Cardiac septum (tissue), 1 donor: ENCODE measurements at places on chromosomes 7 and 10.
A peak's percentile ranks its signal among the peaks of the same experiment; 100 is the strongest.

DNA sequence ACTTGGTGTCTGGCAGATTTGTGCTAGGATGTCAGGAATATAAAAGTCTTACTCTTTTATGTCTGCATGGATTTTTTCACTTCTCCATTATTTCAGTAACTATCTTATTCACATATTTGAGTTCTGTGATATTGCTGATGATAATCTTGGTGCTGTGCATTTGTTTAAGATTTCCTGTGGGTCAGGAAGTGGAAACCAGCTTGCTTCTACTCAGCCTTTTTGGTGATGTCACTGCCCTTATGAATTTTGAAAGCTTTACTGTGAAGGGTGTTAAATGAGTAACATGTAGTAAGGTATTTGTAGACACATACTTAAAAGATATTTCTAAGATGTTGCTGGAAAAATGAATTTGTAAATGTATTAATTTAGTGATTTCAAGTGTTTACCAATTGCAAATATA, 69.5 kb upstream of the VOPP1 start:
- no peak for DNase-seq

DNA sequence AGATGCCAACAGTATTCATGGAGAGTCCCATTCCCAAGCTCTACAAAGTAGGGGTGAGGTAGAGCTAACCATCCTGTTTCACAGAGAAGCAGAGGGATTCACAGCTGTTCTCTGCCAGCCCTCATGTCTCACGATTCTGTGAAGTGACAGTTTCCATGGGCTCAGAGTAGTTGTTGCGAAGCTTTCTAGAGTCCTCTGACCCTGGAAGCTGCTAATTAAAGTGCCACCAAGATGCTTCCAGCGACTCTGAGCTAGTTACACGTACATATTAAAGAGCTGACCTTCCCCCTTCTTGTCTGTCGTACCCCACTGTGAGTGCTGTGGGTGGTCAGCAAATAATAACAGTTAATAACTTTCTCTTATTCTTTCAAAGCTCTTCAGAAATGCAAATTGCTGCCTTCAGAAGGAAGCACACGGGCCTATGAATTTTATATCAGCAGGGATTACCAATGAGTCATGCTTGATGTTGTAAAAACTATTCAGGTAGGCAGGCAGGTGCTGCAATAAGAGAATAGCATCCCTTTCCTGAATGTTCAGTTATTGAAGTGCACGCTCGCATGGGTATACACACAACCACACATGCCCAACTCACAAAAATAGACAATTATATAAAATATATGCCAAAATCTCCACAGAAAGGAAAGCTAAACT, 34.1 kb downstream of the DNAJB9 start:
- no peak for DNase-seq

DNA sequence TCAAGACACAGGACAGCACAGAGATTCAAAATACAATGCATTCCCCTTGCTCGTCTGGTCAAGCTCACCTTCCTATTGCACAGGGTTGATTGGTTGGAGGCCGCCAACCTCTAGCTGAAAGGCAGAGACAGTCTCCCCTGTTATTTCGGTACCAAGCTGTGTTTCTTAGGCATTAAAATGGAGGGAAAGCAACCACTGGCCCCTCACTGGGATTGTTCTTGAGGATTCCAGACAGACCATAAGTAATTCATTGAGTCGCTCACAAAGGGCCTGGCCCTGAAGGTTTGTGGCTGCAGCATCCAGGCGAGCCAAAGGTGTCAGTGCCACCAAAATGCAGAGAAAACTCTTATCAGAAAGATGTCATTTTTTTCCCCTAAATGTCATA, 81.2 kb downstream of the PARP12 start:
- DNase-seq, result no peak

DNA sequence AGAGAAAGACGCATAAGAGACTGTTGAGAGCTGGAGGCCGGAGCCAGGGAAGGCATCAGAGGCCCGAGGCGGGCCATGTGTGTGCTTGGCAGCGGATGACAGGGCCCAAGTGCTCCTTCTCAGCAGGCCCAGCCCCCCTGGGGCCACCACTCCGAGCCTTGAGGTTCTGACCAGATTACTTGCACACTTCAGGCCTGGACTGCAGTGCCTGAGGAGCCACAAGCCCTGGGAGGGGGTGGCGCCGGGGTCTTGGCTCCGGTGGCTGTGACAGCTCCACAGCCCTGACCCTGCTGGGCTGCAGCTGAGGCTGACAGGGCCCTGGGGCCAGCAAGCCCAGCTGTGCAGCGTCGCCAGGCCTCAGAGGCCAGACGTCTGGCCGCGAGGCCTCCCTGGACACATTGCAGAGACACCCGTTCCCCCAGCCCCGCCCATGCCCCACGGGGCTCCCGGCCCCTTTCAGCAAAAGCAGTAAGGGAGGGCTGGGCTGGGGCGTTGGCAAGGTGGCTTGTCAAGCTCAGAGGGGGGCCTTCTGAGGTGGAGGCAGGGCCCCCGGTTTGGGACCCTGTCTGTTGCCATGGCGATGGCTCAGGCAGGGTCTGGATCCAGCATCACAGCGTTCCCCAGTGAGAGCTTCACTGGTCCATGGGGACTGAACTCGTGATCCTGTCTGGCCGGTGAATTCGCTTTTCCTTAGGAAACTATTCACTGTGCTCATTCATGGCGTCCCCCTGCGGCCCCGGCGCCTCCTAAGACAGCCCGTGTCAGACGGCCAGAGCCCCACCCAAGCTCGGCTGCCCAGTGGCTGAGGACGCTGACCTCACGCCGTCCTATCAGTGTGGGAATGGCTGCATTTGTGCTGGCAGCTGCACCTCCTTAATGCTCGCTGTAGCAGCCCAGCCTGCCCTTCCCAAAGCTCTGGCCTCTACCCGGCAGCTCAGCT, 5.7 kb downstream of the ELN start:
- no peak for DNase-seq

DNA sequence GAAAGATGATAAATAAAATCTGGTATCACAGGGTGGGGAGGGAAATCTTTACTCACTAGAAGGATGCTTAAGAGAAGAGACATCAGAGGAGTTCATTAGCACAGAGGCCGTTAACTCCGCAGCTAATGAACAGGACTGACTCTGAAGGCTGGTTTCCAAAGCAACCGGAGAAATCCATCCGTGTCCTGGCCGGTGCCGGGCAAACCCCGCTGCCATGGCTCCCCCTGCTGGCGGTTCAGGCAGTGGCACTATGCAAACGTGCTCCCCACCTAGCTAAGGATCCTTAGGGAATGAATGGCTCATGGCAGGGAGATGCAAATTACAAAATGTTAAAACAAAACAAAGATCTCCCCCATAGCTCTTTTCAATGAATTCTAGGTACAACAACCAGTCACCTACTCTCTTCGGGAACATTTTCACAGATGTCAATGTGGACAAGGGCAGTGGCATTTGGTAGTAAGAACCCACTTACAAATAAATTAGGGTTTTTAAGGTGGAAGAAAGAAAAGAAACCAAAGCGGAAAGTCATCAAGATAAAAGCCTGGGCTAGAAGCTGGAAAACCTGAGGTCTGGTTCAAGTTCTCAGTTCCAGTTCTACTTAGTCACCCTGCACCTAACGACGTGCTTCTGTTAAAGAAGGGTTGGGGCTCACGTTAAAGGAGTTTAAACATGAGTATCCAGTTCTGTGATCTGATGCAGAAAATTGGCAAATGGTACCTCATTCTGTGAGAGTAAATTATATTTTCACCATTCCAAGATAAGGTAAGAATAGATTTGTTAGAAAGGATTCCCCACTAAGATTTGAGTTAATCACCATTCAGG, 138.2 kb downstream of the SVIL start:
- DNase-seq, result peak; percentile 83

DNA sequence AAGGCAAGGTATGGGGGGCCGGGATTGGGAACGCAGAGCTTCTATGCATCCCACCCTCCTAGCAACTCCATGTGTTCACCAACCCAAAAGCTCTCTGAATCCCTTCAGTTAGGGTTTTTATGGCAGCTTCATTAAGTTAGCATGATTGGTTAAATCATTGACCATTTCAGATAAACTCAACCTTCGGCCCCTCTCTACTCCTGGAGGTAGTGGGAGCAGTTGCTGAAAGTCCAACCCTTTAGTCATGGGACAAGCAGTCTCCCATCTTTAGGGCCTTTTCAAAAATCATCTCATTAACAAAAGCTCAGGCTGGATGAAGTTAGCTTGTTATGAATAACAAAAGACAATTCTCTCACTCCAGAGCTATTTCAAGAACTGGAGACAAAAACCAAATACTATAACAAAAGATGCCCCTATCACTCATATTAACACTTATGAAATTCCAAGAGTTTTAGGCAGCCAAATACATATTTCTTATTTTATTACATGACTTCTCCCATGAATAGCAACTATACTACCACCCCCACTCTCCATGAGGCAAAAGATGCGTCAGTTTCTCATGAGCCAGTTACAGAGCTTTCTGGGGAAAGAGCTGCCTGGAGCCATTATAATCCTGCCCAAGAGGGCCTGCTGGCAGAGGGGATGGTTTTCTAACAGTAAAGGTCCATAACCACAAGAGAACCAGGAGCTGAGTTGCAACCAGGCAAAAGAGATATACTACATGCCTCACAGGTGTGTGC, 44.6 kb downstream of the SLC16A12 start:
- no peak for DNase-seq

DNA sequence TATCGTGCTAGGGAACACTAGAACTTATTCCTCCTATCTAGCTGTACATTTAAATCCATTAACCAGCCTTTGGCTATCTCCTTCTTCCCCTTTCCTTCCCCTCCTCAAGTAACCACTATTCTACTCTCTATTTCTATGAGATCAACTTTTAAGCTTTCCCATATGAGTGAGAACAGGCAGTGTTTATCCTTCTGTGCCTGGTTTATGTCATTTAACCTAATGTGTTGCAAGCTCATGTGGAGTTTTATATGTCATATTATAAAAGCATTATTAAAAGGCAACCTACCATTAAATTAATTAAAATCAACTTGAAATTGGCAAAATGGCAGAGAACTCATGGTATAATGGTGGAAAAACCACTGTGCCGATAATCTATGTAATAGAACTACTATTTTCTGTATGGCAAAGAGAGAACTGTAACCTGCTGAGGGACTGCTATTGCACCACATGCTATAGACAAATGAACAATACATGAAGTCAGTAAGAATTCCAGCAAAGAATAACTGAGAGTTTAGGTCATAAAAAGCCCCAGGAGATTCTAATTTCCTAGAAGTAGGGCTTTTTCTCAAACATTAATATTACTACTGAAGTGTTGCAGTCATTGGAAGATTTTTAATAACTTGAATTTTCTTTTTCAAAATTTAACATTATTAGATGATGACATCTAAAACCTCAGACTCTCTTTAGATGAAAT, 81.8 kb downstream of the LRRN3 start:
- no peak for DNase-seq

DNA sequence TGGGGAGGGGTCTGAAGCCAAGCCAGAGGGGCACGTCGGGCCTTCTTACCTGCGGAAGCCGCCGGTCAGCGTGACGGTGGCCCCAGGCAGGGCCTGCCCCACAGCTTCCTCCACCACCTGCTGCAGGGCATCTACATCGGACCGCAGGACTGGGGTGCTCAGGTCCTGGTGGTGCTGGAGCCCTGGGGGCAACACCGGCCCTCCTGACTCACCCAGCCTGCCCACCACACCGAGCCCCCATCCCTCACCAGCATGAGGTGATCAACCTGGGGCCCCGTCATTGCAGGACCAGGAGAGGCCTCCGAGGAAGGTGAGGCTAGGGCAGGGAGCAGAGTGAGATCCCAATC, 8.0 kb downstream of the POLM start:
- DNase-seq, result no peak

- DNase-seq, result no peak
Measured at GRCh38 chr10:12965571-12965970, 35.9 kb downstream of the CCDC3 start.

DNA sequence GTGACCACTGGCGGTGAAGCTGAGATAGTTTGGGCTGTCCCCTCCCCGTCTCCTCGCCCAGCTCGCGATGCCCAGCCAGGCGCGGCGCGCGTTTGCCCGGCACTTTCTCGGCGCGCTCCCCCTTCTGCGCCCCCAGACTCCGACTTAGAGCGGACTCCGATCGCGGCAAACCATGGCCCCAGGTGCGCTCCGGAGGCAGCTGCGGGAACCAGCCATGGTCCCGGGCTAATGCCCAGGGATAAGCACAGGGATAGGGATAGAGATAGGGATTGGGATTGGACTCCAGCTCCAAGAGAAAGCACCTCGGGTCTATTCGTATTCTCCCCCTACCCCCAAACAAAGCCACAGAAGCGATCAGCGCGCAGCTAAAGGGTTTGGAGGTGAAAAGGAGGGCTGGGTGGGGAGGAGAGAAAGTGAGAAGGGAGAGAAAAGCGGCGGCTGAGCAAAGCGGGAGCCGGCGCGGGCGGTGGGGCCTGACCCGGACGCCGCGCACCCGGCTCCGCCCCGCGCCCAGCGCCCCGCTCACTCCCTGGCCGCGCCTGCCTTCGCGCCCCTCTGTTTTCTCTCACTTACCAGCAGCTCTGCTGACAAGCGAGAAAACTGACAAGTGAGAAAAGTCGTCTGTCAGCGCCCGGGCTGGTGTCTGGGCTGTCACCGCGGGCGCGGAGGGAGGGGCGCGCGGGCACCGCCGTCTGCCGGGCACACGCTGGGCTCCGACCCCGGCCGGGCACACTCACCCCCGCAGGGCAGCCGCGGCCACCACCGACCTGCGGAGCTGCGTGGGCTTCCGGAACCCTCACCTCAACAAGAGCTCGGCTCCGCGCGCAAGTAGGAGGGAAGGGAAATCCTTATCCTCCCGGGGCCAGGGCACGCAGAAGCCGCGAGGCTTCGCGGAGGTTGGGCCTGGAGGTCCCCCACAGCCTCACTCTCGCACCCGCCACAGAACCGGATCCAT, at the start of gene PDE1C:
Gene PDE1C (minus strand): TSS at position 2 of the 955 bp plus-strand sequence.
- peak; percentile 86 for DNase-seq

DNA sequence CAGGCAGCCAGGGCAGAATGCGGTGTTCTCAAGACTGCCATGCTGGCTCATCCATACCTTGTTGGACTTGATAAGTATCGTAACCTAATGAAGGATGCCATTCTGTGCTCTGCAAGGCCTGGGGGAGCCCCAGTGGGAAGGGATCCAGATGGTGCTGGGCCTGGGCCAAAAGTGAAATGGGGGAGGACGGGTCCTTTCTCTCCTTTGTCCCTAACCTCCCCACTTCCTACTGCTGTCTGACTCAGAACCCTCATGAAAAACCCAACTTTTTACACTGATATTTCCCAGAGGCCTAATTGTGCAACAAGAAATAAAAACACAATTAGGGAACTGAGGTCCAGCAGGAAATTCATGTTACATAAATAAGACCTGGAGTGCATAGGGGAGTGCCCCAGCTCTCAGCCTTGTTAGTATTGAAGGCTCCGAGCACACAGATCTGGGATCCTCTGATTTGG, 193.7 kb upstream of the SVIL start:
- DNase-seq, result no peak

GRCh38 chr10:11457336-11457735, 154.1 kb downstream of the USP6NL start:
- no peak for DNase-seq

GRCh38 chr7:93475811-93476210, 98.7 kb downstream of the CALCR start:
- DNase-seq, result no peak

DNA sequence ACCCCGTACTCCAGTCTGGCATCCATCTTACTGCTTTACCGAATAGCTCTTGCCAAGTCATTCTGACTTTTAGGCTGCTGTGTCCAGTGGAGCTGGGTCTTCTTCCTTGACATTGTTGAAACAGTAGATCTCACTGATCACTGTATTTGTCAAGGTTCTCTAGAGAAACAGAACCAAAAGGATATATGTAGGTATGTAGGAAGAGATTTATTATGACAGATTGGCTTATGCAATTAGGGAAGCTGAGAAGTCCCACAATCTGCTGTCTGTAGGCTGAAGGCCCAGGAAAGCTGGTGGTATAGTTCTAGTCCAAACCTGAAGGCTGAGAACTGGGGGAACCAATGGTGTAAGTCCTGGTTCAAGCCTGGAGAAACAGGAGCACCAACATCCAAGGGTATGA, 12.1 kb upstream of the PRRT4 start:
- no peak for DNase-seq

GRCh38 chr7:151347200-151347599, 5.6 kb downstream of the NUB1 start:
- no peak for DNase-seq
